ENCODE measurements at places on chromosomes 4 and X.

DNA sequence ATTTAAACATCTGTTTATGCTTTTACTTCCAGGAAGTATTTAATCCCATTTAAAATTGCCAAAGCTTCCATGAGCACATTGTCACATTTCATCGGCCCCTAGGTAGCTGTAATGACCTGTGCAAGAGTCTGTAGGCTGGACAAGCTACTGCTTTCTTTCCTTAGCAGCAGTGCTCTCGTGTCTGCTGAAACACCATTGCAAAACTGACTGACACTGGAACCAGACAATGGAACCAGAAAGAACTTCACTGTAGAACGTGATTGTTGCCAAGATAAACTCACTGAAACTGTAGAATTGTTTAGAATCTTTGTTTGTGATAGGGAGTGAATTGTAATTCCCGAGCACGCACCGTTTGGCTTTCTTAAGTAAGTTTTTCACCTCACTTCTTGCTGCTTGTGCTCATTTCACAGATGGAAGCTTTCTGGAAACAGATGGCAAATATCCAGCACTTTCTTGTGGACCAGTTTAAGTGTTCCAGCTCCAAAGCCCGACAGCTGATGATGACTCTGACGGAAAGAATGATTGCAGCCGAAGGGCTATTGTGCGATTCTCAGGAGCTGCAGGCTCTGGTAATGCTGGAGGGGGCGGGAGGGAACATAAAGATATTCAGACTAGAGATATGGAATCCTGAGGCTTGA lies 36.9 kb downstream of the EVC start:
- peak; percentile 96 for DNase-seq

DNA sequence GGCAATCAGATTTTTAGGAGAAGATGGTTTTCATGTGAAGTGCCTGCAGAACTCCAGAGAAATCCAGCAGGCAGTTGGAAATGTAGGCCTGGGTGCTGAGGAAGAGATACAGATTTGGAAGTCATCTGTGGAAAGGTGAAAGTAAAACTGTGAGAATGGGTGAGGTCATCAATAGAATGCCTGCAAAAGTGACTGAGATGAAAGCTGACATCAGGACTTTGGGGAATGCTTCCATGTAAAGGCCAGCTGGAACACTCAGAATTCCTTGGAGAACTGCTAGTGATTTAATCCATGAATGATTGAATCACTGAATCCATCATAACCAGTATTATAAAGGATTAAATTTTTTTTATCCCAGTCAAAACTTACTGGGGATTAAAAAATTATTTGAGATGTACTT lies 124.5 kb upstream of the GIMD1 start:
- no peak for DNase-seq

- no peak for DNase-seq
Observed at GRCh38 chrX:40170830-40171512, 73.2 kb upstream of the BCOR start.

- no peak for DNase-seq
Observed at GRCh38 chrX:149908727-149909126, 20.6 kb upstream of the HSFX4 start.

DNA sequence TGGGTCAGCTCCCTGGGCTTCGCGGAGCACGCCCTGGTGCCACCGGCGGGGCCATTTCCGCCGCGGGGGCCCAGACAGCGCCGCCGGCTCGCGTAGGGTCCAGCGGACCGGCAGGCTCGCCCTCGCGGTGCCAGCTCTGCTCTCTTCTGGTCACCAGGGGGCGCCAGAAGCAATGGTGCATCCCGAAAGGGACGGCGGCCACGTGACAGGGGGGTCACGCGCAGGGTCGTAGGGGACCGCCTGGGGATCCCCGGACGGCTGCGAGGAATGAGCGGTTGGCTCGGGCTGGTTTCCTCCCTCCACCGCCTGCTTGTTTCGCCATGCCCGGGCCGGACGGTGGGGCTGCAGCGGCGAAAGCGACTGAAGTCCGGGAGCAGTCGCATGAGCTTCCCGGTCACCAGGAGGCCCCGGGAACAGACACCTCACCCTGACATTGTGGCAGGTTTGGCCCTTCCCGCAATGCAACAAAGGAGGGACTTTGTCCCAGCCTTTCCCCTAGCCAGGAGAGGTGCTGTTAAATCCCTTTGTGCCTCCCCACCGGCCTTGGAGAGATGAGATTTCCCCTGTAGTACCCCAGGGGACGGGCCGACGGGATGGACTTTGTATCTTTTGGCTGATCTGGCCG lies 15.8 kb downstream of the ZCCHC12 start:
- DNase-seq, result peak; percentile 52

DNA sequence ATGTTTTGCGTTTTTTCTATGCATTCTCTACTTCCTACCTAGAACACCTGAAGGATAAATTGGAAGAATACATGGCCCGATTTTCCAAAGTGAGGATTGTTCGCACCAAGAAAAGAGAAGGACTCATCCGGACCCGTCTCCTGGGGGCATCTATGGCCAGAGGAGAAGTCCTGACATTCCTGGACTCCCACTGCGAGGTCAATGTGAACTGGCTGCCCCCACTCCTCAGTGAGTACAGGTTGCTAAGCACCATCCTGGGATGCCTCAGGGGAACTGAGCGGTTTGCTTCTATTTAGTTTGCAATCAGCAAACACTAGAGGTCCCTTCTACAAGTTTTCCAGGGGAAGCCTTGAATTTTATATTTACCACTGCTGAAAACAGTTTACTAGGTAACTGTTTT lies 359.3 kb upstream of the GALNT7 start:
- DNase-seq, result no peak

DNA sequence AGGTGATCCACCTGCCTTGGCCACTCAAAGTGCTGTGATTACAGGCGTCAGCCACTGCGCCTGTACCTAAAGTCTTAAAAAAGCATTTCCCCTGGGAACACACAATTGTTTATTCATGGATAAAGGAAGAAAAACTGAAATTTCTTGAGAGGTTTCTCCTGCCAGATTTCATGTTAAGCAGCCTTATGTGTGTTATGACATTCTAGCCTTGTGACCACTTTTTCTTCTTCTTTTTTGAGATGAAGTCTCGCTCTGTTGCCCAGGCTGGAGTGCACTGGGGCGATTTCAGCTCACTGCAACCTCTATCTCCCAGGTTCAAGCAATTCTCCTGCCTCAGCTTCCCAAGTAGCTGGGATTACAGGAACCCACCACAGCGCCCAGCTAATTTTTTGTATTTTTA lies 57.8 kb upstream of the PLAC8 start:
- DNase-seq, result no peak

DNA sequence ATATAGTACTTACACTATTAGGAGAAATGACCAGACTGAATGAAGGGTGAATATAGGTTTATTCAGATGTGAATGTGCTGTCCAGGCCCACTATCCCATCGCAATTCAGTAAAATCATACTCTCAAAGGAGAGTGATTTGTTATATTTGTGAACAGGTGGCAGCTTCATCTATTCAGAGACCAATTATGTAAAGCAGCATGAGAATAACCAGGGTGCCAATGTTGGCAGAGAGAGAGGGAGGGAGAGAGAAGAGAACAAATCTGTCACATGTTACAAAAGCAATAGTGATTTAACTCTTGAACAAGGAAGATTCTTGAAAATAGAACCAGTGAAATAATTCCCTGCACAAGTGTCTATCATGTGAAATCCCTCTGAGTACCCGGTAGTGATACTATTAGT lies 38.9 kb upstream of the TLL1 start:
- DNase-seq, result no peak

GRCh38 chrX:153381684-153382532 lies 19.2 kb downstream of the PNMA6E start:
- DNase-seq, result peak; percentile 80

DNA sequence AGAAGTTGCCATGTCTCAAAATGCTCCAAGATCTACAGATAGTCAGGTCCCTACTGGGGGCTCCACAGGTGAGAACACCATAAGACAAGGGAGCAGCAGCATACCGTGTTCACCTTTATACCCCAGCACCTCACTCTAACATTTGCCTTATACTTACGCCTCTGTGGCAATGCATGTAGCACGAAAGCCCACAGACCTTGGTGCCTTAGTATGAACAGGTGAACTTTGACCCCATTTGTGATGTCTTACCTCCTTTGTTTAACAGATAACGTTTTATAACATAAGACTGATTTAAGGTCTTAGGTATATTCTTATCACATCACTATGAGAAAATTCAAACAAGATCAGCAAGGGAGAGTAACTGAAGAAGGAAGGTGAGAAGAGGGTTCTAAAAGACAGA lies 128.8 kb downstream of the ARX start:
- no peak for DNase-seq

DNA sequence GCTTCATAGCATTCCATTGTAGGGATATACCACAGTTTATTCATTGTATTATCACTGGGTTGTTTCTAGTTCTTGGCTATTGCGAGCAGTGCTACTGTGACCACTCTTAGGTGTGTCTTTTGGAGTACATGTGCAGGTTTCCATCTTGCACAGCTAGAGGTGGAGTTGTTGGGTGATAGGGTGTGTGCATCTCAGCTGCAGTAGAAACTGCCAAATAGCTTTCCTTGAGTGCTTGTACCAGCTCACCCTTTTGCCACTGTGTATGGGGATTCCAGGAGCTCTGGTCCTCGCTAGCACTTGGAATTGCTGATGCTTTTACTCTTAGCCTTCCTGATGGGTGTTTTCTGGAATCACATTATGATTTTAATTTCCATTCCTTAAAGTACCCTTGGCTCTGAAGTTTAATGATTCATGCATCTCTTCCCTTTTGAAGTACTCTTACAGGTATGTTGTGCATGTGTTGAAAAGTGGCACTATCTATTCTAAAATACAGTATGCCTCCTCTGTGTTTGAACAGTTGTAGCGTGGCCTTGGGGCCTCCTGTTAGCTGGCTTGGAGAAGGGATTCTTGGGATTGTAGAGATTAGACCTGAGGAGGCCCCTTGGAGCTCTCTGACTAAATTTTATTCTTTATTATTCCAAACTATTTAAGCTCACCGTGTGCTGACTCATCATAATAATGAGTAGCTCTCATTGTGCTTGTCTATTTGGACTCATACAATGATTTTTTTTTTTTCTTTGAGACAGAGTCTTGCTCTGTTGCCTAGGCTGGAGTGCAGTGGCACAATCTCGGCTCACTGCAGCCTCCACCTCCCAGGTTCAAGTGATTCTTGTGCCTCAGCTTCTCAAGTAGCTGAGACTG lies 38.4 kb downstream of the HTT start:
- peak; percentile 17 for DNase-seq

- no peak for DNase-seq
Observed at GRCh38 chrX:25156323-25156722, 140.6 kb upstream of the ARX start.

DNA sequence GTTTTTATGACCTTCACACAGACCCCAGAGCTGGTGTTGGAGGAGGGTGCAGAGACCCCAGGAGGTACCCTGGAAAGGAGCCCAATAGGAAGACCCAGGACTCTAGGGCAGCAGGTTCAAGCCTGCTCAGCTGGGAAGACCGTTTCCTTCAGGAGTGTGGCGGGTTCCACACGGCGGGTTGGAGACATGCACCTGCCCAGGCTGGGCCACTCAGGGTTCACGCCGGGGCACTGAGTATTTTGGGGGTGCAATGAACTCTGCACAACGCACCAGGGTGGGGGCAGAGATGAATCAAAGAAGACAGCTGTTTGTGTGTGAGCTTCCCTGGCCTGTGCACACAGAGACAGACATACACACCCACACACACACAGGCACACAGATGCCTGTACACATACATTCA lies 52.5 kb upstream of the PPP2R3B start:
- DNase-seq, result no peak

DNA sequence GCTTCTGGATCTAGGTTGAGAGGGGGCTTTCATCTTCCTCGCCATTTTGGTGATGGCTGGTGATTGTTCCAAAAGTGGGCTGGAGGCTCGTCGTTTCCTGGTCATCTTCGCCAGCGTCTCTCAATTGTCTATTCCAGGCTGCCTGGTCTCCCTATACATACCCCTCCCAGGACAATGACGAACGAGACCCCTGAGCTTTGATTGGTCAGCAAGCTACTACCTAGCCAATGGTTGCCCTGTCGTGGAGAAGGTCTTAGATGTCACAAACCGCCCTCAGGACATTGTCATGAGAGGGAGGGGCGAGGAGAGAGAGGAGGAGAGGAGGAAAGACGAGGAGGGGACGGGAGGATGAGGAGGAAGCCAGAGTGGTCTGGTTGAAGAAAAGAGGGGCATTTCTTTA lies 7.7 kb upstream of the MAGEA4 start:
- no peak for DNase-seq

- peak; percentile 55 for DNase-seq
Observed at GRCh38 chr4:54063737-54064316, 578 bp downstream of the CHIC2 start.

DNA sequence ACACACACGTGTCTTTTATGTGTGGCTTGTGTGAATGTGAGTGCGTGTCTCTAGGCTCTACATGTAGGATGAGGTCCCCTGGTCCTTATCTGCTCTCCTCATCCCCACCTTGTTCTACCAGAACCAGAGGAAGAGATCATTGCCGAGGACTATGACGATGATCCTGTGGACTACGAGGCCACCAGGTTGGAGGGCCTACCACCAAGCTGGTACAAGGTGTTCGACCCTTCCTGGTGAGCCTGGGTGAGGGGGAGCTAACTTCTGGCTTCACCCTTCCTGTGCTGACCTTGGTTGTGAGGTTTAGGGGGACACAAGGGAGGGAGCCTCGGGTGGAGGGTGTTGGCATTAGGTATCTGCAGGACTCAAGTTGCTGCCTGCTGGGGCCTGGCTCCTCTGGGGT lies 3.3 kb downstream of the PQBP1 start:
- no peak for DNase-seq

DNA sequence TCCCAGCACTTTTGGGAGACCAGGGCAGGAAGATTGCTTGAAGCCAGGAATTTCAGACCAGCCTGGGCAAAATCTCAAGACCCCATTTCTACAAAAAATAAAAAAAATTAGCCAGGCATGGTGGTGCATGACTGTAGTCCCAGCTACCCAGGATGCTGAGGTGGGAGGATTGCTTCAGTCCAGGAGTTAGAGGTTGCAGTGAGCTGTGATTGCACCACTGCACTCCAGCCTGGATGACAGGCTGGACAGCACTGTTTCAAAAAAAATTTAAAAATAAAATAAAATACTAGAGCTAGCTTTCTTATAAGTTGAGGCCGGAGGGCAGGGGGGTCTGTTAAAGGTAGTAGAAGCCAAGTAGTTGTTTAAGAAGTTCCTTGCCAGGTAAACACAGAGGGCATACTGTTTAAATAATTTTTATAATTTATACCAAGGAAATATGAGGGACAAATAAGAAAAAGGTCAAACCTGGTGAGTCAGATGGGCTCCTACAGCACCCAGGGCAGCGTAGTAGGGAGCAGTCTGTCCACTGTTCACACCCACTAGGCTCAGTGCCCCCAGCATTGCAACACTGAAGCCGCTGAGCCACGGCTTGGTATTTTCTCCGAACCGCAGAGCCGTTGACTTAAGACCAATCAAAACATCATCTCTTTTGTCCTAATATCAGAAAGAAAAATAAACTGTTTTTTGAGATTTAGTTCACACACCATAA lies 17.3 kb downstream of the COQ2 start:
- DNase-seq, result no peak
